ENCODE measurements at places on chromosomes 16 and 17. TPM values are rescaled to one million over a fixed set of nuclear protein-coding genes. Genes with fewer than 3 reads are reported as not detected.

DNA sequence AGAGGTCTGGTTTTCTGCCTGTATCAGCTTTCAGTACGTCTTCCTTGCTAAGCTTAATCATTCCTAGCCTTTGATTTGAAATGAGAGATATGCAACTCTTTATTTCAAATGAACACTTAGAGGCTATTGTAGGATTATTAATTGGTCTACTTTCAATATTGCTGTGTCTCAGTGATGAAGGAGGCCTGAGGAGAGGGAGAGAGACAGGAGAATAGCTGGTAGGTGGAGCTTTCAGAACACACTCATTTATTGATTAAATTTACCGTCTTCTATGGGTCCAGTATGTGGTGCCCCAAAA is 187.0 kb downstream of the BCAS3 start:
- no peak for DNase-seq

Gene KRT24
- polyA plus RNA-seq, result not detected

Gene UBE2O
- polyA plus RNA-seq, result 14.2 TPM

Gene LPCAT2
- polyA plus RNA-seq, result 10.5 TPM

DNA sequence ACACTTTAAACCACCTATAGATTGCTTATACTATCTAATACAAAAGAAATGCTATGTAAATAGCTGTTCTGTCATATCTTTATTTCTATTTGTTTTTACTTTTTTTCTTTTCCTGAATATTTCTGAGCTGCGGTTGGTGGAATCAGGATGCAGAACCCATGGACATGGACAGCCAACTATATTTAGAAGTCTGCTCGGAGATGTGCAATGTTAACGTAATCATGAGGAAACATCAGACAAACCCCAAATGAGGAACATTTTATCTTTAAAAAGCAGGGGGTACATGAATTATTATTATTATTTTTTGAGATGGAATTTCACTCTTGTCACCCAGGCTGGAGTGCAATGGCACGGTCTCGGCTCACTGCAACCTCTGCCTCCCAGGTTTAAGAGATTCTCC is 31.4 kb upstream of the GHDC start:
- DNase-seq, result no peak

DNA sequence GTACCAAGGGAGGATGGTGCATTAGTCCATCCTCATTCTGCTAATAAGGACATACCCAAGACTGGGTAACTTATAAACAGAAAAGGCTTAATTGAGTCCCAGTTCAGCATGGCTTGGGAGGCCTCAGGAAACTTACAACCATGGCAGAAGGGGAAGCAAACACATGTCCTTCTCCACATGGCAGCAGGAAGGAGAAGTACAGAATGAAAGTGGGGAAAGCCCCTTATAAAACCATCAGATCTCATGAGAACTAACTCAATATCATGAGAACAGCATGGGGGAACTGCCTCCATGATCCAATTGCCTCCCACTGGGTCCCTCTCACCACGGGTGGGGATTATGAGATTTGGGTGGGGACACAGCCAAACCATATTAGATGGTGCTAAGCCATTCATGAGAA is 84.5 kb downstream of the SEC14L1 start:
- no peak for DNase-seq

DNA sequence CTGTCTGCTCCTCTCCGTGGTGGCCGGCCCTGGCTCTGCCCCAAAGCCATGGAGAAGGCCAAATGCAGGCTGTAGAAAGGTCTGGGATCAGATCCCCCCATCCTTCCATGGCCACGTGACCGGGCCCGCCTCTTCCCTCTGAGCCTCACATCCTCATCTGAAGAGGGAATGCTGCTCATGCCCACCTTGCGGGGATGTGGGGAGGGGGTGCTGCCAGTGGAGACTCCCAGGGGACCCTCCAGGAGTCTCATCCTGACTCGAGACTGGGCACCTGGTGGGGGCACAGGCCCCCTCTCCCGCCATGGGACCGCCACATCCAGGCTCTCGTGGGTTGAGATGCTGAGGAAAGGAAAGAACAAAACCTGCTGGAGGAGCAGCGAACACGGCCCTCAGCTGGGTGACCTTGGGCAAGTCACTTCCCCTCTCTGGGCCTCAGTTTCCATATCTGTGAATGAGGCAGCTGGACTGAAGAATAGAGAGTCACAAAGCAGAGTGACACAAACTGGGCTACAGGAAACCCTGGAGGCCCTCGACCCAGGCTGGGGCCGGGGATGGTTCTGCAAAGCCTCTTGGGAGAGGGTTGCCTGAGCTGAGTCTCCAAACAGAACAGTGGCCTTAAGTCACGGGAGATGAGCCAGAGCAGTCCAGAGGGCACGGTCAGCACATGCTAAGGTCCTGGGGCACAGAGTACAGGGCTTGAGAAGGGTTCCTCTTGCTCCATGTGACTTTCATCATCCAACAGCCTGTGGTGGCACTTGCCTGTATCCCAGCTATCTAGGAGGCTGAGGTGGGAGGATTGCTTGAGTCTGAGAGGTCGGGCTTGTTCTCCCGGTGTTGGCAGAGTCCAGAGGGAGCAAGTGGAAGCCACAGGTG is 30.1 kb downstream of the SOCS1 start:
- no peak for DNase-seq

DNA sequence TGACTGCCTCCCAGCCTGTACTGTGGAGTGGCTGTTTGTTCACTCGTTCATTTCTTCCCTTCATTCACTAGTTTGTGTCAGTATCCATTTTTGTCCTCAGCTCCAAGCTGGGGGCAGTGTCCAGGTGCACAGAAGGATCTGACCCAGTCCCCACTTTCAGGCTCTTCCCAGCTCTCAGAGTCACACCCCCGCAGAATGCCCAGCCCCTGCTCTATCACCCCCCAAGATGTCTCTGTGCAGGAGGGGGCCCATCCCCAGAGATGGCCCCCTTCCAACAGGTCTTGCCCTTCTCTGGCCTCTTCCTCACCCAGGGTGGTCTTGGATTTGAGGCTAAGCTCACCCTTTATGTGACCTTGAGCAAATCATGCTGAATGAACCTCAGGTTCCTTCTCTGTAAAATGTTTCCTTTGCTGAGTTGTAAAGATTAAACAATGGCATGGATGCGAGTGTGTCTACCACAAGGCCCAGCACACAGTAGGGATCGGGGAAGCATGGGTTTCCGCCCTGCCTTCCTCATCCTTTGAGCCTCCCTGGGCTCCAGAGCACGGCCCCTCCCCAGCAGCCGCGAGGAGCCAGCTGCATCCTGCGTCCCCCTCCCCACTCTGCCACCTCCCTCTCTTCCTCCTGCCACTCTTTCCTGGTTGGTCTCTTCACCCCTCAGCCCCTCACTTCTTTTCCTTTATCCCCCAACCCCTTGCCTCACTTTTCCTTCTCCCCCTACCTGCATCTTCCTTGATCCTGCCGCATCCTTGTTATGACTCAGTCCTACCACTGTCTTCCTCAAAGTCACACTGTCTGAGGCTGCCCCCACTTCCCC is 2.8 kb downstream of the FBXL19 start:
- DNase-seq, result no peak

- DNase-seq, result peak; percentile 8
Observed at GRCh38 chr16:71537643-71538042, 11.4 kb downstream of the CHST4 start.

DNA sequence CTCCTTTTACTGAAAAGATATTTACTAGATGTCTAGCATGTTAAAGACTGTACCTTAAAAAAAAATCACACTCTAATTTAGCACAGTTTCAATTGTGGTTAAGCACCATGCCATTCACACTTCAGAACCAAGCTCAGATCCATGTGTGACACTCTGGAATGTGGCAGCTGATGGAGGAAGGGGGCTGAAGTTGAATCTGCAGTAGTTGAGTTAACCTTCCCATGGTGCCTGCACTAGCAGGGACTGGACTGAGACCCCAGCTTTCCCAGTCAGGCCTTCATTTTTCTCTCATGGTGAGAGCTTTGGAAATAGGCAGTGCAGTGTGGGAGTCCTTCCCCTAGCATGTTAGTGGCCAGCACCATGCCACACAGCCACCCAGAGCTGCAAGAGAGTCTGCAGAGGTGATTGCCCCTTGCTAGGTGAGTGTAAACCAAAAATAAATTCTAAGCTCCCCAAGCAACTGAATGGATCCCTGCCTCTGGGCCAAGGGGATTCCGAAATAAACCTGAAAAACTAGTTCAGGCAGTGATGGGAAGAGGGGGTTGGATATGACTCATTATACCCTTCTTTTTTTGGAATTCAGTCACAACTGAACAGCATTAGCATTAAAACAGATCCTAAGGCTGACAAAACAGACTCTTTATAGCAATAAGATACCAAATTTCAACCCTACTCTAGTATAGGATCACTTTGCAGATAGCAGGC is 208.5 kb downstream of the WWOX start:
- no peak for DNase-seq

DNA sequence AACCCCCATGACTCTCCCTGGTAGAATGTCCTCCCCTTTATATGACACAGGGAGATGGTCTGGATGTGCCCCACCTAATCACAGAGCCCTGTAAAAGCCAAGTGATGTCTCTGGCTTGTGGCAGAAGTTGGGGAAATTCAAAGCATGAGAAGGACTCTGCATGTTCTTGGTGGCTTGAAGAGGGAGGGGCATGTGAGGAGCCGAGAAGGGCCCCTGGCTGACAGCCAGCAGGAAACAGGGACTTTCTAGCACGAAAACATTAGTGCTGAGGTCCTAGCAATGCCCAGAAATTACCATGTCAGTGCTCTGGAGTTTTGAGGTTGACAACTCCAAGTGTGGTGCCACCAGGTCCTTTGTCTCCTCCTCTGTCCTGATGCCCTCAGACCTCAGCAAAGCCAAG is 75.9 kb downstream of the USP22 start:
- DNase-seq, result no peak

Gene ENPP7
- polyA plus RNA-seq, result not detected

Gene HS3ST2
- polyA plus RNA-seq, result not detected

Gene GCGR
- polyA plus RNA-seq, result not detected

DNA sequence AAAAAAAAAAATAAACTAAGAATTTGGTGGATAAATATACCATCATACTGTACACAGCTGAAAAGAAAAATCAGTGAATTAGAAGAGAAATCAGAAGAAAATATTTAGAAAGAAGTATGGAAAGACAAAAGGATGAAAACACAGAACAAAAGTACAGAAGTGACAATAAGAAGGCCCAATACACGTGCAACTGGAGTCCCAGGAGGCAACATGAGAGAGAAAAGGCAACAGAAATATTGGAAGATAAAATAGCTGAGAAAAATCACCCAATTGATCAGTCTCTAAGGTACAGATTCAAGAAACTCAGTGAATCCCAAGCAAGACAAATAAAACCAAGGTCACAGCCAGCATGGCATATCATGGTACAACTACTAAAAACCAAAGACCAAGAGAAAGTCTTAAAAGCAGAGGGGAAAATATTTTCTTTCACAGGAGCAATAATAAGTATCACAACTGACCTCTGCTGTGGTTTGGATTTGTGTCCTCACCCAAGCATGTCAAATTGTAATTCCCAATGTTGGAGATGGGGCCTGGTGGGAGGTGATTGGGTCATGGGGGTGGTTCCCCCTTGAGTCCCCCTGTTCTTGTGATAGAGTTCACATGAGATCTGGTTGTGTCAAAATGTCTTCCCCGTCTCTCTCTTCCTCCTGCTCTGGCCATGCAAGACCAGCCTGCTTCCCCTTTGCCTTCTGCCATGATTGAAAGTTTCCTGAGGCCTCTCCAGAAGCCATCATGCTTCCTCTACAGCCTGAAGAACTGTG is 20.2 kb upstream of the ENGASE start:
- no peak for DNase-seq

DNA sequence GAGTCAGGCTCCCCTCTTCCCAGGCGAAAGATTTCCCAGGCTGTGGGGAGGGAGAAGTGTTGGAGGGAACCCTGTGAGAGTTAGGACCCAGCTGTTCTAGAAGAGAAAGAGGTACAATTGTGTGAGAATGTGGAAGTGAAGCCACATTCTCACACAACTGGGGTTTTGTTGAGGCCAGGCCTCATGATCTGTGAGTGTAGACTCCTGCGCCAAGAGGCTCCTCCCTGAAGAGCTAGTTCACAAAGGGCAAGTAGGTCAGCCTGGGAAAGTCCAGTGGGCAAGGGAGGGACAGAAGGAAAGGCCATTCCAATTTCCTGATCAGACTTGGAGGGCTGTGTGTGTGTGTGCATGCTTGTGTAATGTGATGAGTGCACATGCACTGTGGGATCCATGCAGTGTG is 15.2 kb downstream of the CD300LF start:
- no peak for DNase-seq

DNA sequence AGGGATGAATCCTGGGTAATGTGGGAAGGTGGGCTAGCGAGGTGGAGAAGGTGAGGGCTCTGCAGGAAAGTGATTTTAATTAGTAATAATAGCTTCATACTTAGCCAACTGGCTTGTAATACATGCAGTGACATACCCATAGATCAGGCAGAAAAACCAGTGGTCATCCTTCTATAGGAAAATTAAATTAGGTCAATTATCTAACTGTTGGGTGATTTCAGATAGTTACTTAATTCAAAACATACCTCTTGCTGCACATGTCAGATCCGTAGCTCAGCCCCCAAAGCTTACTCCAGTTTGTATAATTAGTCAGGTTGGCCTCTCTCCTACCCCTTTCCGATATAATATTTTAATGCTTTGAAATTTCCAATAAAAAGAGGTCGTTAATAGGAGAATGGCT is 137.0 kb downstream of the TMEM114 start:
- DNase-seq, result no peak

DNA sequence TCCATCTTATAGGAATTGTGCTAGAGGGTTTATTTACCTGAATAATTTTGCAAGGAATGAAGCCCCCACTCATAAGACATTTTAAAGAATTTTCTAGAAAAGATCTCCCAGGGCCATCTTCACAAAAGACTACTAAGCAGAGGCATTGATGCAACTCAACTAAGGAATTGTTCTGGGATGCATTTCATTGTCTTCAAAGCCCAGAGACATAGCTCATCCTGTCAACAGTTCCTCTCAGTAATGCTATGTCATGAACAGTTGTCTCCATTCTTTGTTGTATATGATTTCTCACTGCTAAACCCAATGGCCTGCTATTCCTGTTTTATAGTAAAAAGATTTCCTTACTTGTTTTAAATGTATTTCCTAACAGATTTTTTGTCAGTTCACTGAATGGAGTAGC is 136.8 kb upstream of the RBL2 start:
- DNase-seq, result no peak

GRCh38 chr16:67246081-67246755 is 1.1 kb downstream of the FHOD1 start:
- peak; percentile 63 for DNase-seq

Gene HP
- polyA plus RNA-seq, result not detected

- no peak for DNase-seq
Observed at GRCh38 chr16:50879873-50880695, 138.2 kb downstream of the CYLD start.

Gene ABCC12
- polyA plus RNA-seq, result not detected

DNA sequence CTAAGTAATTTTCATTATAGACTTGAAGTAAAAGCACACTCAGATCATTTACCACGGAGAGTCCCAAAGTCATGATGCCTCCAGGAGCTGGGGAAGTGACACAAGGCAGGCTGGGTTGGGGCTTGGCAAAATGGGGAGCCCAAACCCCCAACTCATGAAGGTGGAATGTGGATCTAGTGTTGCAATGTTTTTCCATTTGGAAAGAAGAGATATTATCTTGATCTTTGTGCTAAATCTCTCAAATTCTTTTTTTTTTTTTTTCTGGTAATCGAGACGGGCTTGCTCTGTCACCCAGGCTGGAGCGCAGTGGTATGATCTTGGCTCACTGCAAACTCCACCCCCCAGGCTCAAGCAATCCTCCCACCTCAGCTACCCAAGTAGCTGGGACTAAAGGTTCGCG is 7.5 kb upstream of the KCNG4 start:
- no peak for DNase-seq

- no peak for DNase-seq
Observed at GRCh38 chr17:69485901-69486643, 71.6 kb downstream of the MAP2K6 start.

Measured in AG04450 (cell line).